Jurkat, Clone E6-1 (cell line): ENCODE measurements at places on chromosomes 11 and 22.

- no peak for DNase-seq
These were observed 29.5 kb downstream of the PPFIBP2 start for GRCh38 chr11:7543302-7543701.

DNA sequence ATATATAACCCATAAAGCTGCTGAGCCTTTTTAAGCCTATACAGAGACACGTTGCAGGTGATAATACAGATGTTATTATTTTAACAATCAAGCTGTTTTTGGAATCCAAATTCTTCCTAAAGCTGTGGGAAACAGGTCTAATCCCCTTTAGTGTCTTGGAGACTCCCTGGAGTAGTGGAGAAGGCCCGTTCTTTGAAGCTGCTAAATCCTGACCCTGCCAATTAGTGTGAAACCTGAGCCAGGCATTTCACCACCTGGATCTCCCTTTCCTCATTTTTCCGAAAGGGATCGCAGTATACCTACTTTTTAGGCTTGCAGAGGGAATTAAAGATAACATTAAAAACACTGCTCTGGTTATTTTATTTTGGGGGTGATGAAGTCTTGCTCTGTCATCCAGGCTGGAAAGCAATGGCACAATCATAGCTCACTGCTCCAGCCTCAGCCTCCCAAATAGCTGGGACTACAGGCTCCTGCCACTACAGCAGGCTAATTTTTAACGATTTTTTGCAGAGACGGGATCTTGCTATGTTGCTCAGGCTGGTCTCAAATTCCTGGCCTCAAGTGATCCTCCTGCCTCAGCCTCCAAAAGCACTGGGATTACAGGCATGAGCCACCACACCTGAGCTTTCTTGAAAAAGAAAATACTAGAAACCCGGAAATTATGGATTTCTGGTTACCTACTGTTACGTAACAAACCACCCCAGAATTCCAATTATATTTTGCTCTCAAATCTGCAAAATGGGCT lies 1.7 kb upstream of the EIF4ENIF1 start:
- no peak for DNase-seq

DNA sequence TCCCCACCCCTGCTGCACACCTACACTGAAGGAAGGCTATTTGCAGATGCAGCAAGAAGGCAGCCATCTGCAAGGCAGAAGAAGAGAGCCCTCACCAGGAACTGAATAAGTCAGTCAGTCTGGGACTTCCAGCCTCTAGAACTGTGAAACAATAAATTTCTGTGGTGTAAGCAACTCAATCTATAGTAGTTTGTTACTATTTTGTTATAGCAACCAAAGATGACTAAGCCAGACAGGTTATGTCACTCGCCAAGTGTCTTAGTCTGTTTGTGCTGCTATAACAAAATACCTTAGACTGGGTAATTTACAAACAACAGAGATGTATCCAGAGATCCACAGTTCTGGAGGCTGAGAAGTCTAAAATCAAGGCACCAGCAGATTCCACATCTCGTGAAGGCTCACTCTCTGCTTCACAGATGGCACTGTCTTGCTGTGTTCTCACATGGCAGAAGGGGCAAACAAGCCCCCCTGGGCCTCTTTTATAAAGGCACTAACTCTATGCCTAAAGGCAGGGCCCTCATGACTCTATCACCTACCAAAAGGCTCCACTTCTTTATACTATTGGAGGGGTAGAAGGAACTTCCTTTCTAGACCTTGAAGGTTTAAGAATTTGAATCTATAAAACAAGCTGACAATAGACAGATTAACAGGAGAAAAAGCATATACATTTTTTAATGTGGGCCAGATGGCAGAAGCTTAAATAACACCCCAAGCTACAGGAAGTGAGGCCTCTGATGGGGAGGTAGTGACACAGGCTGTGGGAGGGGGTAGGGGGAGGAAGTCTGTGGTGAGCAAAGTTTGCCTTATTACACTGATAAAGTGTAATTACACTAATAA lies 12.3 kb downstream of the APOL6 start:
- DNase-seq, result peak; percentile 91

- DNase-seq, result no peak
These were observed 13.0 kb upstream of the MCHR1 start for GRCh38 chr22:40666151-40666848.

GRCh38 chr11:19441752-19442553 lies 201.2 kb upstream of the E2F8 start:
- no peak for DNase-seq

- peak; percentile 47 for DNase-seq
These were observed 191.0 kb downstream of the NAV2 start for GRCh38 chr11:19903620-19904069.

DNA sequence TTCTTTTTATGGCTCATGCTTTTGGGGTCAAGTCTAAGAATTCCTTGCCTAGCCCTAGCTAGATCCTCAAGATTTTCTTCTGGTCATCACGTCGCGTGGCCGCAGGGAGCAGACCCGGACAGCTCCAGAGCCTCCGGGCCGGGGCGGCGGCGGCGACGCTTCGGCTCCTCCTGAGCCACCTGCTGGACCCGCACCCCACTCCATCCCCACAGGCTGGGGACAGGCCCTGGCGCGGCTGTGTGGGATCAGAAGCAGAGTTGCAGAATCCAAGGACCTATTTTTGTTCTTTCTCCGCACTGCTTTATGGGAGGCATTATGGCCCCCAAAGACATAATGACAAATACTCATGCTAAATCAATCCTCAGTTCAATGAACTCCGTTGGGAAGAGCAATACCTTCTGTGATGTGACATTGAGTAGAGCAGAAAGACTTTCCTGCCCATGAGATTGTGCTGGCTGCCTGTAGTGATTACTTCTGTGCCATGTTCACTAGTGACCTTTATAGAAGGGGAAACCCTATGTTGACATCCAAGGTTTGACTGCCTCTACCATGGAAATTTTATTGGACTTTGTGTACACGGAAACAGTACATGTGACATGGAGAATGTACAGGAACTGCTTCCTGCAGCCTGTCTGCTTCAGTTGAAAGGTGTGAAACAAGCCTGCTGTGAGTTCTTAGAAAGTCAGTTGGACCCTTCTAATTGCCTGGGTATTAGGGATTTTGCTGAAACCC lies 12.4 kb upstream of the SCARF2 start:
- no peak for DNase-seq

GRCh38 chr11:88312628-88313027 lies 24.9 kb downstream of the CTSC start:
- no peak for DNase-seq

DNA sequence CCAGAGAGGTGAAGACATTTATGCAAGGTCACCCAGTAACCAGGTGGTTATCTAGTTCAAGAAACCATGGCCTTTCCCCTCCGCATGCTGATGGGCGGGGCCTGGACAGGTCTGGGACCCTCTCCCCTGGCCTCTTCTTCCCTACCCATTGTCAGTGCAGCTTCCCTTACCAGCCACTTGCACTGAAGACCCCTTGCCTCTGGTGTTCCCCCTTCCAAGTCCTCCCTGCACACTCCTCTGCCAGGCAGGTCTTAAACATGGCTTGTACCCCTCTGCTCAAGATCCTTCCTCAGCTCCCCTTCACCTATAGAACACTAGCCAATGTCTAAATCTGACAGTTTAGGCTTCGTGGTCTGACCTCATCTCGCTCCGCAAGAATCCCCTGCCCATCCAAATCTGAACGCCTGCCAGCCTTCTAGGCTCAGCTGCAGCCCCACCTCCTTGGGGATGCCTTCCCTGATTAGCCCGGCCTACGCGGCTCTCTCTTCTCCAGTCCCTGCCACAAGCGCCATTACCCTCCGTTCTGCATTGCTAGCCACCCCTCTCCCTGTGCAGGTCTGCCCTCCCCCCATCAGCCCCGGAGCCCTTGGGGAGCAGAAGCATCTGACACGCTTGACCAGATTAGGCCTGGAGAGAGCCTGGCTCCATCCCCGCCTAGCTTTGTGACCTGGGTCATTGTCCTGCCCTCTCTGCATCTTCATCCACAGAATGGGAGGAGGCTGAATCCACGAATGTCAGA lies 213.8 kb downstream of the DSCAML1 start:
- no peak for DNase-seq

DNA sequence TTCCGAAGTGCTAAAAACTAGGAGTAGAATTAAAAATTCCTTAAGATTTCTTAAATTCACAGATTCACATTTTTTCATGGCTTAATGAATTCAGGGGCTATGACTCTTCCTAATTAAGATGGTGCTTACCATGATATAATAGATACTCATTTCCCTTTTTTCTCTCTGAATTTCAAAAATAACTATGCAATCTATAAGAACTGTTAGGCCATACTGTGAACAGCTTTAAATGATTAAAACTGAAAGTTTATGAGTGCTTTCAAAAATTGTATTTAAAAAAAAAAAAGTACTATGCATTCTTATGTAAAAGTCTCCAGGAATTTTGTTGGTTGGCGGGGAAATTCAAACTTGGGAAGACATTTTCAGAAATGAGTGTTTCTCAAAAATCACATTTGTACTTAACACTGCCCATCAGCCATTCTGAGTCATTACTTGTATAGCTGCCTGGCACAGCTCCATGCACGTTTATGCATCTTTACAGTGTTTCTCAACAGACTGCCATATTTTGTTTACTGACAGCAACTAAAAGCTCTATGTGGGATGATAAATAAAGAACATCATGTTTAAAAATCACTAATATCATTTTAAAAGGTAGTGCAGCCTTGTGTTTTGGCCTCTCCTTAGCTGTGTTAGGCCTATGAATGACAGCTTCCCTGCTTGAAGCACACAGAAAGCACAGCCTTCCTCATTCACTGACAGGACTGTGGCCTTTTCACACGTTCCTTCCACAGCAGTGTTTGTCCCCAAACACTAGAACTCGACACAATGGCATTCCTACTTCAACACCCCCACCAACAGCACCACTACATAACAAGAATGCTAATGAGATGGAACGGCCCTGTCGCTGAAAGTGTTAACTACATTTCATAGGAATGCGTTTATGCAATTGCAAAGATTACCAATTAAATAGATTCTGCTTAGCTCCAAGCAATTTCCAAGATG lies 131.4 kb downstream of the DCDC1 start:
- no peak for DNase-seq

DNA sequence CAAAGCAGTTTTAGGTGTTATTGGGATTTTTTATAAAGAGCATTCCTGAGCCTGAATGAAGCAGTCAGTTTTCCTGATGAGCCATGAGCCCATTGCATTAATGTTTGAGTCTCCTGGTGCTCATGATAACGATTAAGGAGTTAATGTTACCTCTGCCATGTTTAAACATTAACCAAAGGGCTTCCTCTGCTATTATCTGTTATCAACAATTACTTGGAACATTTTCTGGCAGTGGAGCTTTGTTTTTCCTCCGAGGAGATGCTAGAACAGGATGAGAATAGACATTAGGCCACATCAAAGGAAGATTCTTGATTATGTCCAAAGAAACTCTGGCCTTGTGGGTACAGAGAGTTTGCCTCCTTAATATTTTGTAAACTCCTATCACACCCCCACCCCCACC lies 49.9 kb downstream of the ZNRF3 start:
- no peak for DNase-seq

DNA sequence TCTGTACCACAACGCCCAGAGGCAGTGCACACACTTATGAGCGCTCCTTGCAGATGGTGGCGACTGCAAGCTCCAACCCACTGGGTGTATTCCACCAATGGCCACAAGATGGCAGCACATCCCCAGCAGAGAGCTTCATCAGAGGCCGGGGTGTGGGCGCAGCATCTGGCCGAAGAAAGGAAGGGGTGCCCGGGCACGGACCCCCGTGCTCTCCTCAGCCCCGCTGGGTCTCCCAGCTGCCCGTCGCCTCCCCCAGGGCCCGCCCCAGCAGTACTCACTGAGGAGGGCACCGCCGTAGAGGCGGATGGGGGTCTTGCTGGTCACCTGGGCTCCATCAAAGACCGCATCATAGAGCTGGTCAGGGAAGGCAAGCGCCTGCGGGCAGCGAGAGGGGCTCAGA lies 14.2 kb downstream of the TP53I11 start:
- DNase-seq, result peak; percentile 75

- no peak for DNase-seq
These were observed 79.3 kb upstream of the SORL1 start for GRCh38 chr11:121372671-121373429.

DNA sequence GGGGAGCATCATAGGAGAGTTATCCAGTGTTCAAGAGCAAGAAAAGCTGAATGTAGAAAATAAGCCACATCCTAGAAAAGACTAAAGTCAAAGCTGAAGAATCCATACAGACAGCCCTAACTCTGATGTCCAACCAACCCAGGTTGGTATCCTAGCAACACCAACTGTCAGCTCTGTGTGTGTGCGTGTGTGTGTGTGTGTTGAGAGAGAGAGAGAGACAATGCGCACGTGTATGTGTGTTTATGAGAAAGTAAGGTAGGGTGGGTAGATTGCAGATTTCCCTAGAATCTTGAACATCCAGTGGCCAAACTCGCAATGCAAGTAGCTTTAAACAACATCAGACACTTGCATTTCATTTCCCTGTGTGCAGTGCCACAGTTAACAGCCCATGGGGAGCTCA lies 274.9 kb downstream of the FAM181B start:
- no peak for DNase-seq

DNA sequence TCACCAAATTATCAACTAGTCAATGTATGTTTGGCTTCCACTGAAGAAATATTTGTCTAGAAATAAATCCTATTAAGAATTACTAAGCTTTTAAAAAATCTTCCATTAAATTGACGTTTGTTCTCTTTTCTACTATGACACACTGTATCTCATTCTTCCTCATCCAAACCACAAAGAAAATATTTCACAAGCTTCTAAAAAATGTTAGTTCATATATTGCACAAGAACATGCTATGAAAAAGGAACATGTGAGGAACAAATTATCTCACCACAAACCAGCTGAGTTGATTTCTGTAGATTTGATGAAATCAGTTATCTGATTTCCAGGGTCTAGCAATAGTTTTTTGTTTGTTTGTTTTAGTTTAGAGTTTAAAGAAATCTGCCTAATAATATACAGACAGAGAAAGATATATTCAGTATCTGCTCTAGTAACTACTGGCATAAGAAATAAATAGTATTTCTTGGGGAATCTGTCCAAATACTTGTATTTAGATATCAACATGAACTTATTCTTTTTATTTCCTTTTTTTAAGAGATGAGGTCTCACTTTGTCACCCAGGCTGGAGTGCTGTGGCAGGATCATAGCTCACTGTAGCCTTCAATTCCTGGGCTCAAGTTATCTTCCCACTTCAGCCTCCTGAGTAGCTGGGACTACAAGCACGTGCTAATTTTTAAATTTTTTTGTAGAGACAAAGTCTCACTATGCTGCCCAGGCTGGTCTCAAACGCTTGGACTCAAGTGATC lies 161.7 kb downstream of the ATG16L2 start:
- peak; percentile 25 for DNase-seq

DNA sequence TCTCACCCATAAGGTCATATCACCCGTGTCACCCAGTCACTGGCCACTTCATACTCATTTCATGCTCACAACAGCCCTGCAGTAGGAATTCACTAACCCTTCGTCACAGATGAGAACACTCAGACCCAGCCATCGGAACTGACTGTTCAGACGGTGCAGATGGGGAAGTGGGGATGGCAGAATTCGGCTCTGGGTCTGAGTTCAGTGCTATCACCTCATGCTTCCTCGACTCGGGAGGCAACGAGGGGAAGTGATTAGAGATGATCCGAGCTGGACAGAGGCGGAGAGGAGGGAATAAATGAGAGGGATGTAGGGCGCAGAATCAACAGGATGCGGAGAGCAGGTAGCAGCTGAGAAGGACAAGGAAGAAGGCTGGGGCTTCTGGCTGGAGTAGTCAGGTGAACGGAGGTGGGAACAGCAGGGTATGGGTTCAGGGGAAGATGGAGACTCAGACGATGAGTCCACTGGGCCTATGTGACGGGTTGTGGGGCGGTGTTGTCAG lies 4.7 kb downstream of the B3GNT6 start:
- no peak for DNase-seq

- DNase-seq, result peak; percentile 15
These were observed 4.2 kb upstream of the ME3 start for GRCh38 chr11:86676533-86677154.
